IMR-90 (cell line): ENCODE measurements at places on chromosomes 5 and 9.

GRCh38 chr9:137027369-137028262, at the start of gene ABCA2:
Gene ABCA2 (minus strand): TSS chr9:137028237. CDS start chr9:137028140, 97 bp downstream.
- H3K27ac ChIP-seq = peak within 1 kb of the TSS; percentile 23; the same call in 1 of the 2 replicates
- peak within 1 kb of the TSS; percentile 88 for H3K4me3 ChIP-seq
- H3K27me3 ChIP-seq = no peaks in the 10 kb centered on the region; the same call in 1 of the 2 replicates
- H3K4me1 ChIP-seq = peaks cover 5% of the 10 kb centered on the region
- peak; percentile 12 for DNase-seq
- no peaks in the 10 kb centered on the region for H3K36me3 ChIP-seq

- peaks cover 16% of the 10 kb centered on the region for H3K4me1 ChIP-seq
- H3K36me3 ChIP-seq = no peaks in the 10 kb centered on the region
- no peak overlapping the region for H3K27ac ChIP-seq
- no peak for DNase-seq
- H3K27me3 ChIP-seq = no peaks in the 10 kb centered on the region
Measured at GRCh38 chr5:32625106-32625505, 39.7 kb downstream of the SUB1 start.

DNA sequence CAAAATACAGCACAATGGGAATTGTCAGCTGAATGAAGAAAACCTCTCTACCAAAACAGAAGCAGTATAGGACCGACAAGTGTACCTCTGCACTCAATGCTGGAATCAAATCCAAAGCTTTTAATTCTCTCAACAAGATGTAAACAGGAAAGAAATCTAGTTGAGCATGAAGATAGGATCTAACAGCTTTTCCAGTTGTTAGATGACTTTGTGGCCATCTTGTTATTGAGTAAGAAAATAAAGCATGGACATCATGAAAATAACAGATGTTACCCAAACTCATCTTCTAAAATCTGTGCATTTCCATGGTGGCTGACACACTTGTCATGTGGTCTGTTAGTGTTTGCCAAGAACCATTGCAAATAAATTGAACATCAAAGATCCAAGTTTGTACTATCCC, 34.7 kb downstream of the SREK1 start:
- no peak overlapping the region for H3K27ac ChIP-seq
- DNase-seq = no peak
- no peak overlapping the region for H3K4me3 ChIP-seq
- H3K27me3 ChIP-seq = no peaks in the 10 kb centered on the region
- peaks cover 9% of the 10 kb centered on the region for H3K36me3 ChIP-seq

GRCh38 chr9:123926941-123927340, 3.0 kb downstream of the DENND1A start:
- H3K27me3 ChIP-seq = no peaks in the 10 kb centered on the region
- no peak for DNase-seq
- no peaks in the 10 kb centered on the region for H3K36me3 ChIP-seq
- no peak overlapping the region for H3K4me3 ChIP-seq
- no peak overlapping the region for H3K27ac ChIP-seq
- H3K4me1 ChIP-seq = peaks cover 9% of the 10 kb centered on the region
